Smooth muscle cell of the pulmonary artery (primary cell): ENCODE measurements at places on chromosomes 6 and 20. TPM values are rescaled to one million over a fixed set of nuclear protein-coding genes. Genes with fewer than 3 reads are reported as not detected.

ASIP gene
- total RNA-seq = not detected in 2 replicates

VNN1 gene
- total RNA-seq = 0.20 TPM in 1 of 2 replicates, not detected in the other

TEAD3 gene
- 16.1 and 16.2 TPM in 2 replicates for total RNA-seq

TUBB2B gene
- total RNA-seq = 3.9 and 5.1 TPM in 2 replicates

DCDC2 gene
- total RNA-seq = 0.03 TPM in 1 of 2 replicates, not detected in the other

FAM217B gene
- 3.5 and 3.7 TPM in 2 replicates for total RNA-seq

SLC12A5 gene
- 0.07 TPM in 1 of 2 replicates, not detected in the other for total RNA-seq

PXDC1 gene
- total RNA-seq = 44.0 and 61.8 TPM in 2 replicates

DYNLT2 gene
- total RNA-seq = 0.39 and 0.43 TPM in 2 replicates

IPCEF1 gene
- 0.07 TPM in 1 of 2 replicates, not detected in the other for total RNA-seq
